Omental fat pad (tissue), 4 donors: ENCODE measurements at places on chromosomes 2 and 18. TPM values are rescaled to one million over a fixed set of nuclear protein-coding genes. Genes with fewer than 3 reads are reported as not detected.

DNA sequence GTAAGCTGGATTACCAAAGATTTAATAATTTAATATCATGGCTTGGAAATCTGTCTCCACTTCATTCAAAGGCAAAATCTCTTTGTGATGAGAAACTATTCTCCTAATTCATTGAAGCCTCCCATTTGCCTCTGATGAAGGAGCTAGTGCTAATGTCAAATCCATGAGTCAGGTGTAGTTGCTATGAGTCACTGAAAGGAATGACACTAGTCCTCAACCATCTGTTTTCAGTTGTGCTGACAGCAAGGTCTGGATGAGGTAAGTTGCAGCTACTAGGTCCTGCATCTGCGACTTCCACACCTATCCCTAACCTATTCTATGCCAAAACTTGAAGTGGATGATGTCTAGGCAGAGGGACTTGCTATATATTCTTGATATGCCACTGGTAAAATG lies 324.0 kb upstream of the UBE2E3 start:
- no peak for DNase-seq

DNA sequence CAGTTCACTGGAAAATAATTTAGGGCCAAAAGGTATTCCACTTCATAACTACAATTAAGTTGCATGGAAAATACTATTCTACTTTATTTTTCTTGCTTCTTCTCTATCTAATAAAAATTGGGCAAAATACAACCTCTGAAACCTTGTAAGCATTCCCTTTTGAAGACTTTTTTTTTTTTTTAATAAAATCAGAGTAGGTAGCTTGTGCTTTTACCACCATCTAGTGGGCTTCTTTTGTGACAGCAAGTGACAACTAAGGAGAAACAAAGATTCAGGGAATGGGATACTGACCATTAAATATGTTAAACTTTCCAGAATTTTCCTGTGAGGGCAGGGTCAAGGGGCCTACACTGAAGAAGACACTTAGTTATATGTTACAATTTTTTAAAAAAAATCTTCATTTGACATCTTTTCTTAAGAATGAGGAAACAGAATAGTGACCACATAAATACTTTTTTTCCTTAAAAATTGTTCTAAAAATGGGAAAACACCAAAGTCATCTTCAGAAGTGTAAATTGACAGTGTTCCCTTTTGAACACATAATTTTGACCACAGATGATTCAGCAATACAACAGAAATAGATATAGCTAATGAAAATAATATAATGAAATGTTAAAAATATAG lies 1183.2 kb upstream of the ACVR2A start:
- DNase-seq: no peak

DNA sequence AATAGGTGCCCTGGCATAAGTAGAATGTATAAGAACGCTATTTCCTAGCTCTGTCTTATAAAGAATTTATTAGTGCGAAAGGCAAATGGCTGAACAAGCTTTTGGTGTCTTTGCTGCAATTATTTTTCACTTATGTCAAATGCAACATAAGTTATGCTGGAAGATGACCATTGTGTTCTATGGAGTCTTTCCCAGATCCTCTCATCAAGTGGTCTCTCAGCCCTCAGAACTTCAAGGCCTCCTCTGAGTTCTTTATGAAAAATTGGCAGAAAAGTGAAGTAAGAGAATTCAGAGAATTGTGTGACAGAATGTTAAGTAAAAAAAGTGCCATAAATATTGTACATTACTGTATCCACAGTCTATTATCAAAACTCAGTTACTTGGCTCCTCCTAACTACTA lies 75.2 kb downstream of the RIT2 start:
- no peak for DNase-seq

DNA sequence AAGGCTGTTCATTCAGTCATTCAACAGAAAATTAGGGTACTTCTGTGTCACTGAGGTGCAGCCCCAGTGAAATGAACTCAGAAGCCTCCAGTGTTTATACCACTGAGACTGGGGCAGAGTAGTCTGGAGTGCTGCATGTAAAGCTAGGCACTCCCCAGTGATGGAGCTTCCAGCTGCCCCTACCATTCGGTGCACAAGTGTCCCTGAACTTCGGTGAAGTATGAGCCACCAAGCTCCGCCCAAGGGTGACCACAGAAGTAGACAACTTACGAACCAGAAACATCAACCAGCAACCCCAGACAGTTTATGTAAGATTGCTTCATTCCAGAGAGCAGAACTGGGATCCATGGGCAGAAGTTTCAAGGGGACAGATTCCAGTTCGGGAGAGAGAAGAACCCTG lies 70.6 kb upstream of the FOSL2 start:
- no peak for DNase-seq

- no peak for DNase-seq
These were observed 59.0 kb upstream of the OTX1 start for GRCh38 chr2:62991605-62992004.

DNA sequence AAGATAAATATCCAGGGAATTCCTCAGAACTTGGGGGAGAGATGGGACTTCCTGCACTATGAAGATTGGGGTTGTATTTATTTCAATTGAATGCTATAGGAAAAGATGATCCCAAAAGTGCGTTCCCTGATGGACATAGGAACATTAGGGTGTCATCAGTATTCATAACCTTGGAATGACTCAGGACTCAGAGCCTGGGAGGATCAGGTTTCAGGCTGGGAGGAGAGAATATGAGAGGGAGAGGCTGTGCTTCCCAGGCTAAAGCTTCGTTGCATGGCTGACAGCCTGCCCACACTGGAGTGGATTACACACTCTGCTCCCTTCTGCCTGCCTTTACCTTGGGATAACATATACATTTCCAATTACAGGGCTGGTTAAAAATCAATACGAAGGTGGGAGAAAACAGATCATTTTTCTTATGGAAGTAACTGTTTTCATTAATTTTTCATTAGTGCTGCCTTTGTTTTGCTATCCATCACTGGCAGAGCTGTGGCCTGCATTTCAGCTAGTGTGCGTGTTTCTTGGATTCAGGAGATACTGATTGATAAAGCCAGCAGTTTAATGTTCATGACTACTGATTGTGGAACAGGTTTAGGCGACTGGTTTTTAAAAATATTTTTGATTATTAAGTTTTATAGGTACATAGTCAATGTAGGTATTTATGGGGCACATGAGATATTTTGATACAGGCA lies 118.7 kb downstream of the KCTD1 start:
- no peak for DNase-seq

- no peak for DNase-seq
These were observed 220.8 kb downstream of the GULP1 start for GRCh38 chr2:188512456-188512855.

DNA sequence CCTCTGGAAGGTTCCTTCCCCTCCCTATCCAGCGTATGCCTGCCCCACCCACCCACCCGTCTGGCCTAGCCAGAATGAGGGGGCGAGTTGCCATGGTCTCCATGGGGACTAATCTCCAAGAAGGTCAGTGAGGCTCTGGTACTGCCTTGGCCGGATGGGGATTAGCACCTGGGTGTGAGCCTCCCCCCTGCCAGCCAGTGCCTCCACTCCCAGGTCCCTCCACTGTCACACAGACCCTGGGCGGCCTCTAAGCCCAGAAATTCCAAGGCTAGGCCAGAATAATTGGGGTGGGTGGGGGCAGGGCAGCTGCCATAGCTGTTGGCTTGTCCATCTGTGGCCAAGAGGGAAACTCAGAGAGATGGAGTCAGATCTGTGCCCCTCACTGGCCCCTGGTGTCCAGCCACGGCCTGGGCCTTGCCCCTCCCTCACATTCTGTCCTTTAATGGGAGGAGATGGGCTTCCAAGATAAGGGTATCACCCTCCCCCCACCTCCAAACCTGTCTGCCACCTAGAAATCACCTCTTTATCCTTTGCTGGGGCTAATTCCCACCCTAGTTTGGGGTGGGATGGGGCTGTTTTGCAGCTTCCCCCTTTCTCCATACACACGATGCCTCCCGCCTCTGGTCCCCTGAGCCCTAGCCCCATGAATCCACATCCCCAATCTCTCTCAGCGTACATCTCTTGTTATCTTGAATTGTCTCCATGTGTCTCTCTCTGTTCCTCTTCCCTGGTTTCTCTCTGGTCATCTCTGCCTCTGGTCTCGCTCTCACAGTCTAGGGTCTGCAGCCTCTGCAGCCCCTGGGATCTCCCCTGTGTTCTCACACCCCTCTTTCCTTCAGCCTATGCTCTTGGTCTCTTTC lies 6.0 kb upstream of the CRYBA2 start:
- DNase-seq: no peak

DNA sequence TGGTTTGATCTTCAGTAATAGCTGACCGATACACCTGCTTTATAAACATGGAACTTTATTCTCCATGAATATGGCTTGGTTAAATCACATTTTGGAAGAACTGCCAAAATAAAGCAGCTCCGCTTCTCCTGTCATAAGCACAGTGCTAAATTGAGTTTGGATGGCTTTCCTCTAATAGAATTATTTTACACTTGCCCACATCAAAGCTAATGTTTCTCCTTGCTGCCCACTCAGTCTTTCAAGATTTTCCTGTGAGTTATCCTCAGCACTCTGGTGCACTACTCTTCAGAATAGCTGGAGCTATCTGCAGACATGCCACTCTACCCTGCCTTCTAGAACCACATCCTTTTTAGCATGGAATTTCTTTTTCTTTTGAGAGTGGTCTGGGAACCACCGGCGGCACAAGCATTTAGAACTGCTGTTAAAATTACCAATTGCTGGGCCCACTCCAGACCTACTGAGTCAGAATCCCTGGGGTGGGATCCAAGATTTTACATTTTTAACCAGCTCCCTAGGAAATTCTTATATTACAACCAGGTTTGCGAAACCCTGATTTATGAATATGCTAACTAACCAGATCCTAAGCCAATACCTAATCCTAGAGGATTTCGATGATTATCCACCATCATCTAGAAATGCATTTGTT lies 283.3 kb downstream of the AFF3 start:
- DNase-seq: no peak

DNA sequence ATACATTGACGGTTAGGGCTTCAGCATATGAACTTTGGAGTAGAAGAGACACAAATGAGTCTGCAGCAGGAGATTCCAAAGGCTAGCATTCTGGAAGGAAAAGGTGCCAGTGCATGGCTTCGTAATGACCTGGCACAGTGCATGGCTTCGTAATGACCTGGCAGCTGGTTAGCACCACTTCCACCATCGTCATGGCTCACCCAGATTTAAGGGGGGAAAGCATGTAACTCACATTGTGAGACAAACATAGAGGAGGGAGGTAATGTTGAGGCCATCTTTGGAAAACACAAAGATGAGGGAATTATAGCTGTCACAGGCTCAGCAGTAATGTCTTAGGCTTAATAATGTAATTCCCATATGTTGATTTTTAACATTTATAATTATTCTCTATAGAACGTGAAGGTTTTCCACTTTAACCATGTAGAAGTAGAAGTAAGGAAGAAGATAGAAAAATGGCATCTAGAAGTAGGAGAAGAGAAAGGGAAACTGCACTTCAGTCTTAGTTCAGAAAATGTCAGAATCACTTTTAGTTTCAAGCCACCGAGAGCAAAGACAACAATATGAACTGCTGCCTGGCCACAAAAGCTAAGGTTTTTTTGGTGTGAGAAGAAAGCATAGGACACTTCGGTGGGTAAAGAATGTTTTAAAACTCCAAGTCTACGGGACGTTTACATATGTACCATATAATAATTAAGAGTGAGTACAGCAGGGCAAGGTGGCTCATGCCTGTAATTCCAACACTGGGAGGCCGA lies 6.8 kb upstream of the STK25 start:
- no peak for DNase-seq

- DNase-seq: no peak
These were observed 5.2 kb upstream of the RUFY4 start for GRCh38 chr2:218063896-218064295.

- no peak for DNase-seq
These were observed 128.0 kb downstream of the SPP2 start for GRCh38 chr2:234178330-234179030.

GRCh38 chr2:80396276-80396675 lies 91.7 kb upstream of the LRRTM1 start:
- no peak for DNase-seq

DNA sequence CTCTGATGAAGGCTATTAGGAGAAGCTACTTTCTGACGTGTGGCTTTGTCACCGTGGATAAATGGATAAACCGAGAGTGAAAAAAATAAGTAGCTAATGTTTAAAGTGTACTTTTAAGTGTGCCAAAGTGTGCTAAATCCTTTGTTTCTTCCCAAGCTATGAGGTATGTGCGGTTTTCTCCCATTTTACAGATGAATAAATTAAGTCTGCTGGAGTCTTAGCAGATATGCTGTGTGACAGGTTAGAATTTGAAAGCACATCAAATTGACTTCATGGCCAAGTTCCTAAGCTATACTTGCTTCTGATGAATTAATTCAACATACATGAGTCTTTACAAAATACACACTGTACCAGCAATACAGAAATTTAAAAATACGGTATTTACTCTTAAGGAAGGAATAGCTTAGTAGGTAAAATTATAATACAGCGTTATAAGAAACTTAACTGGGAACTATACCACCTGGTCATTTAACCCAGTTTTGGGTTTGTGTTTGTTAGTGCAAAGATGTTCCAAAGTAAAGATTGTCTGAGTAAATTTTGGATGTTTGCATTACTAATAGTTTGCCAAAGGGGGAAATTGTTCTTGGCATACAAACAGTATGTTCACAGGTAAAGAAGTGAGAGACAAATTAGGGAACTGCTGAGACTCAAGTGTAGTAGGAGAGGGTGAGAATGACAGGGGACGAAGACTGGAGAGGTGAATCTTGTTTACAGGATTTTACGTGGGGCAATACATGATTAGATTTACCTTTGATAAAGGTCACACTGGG lies 1.4 kb downstream of the AGPS start:
- no peak for DNase-seq

- no peak for DNase-seq
These were observed 17.2 kb downstream of the LTBP1 start for GRCh38 chr2:32963941-32964340.

GRCh38 chr18:58431215-58431614 lies 197.7 kb downstream of the ALPK2 start:
- no peak for DNase-seq

DNA sequence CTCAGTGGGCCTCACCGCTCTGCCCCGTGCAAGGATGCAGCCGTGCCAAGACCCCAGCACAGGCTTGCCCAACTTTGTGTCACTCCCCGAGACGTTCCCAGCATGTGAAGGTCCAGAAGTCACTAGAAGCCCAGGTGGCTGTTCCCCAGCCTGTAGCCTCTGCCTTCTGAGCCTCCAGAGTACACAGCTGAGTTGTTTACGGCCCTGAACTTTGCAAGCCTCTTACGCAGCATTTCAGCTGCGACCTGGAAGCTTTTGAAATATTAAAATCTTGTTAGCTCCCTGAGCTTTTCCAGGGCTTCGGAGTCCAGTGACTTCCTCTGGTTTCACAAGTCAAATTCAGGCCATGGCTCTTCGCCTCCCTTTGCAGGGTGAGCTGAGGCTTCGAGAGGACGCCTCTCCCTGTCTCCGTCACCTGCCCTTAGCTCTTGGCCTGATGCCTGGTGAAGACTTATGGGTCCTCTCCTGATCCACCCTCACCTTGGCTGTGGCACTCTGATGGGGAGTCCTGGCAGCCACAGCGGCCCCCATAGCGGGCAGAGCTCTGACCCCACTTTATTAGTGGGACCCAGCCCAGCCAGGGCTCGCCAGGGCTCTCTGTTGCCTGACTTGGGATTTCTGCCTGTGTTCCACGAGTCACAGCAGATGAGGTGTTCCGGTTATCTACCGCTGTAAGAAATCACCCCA lies 76.5 kb upstream of the HPCAL1 start:
- DNase-seq: peak; percentile 3

Gene RGPD8
- total RNA-seq: 33.7 TPM

Gene LYPD1
- total RNA-seq: not detected

Gene GCG
- not detected for total RNA-seq

Gene GATA6
- 12.1 TPM for total RNA-seq

Gene DLGAP1
- total RNA-seq: 1.5 TPM

Gene SP3
- 175 TPM for total RNA-seq

Gene IL37
- total RNA-seq: not detected
